ENCODE measurements at places on chromosomes 5 and 9.

- DNase-seq: no peak
Observed at GRCh38 chr9:111700776-111701175, 39.4 kb downstream of the GNG10 start.

DNA sequence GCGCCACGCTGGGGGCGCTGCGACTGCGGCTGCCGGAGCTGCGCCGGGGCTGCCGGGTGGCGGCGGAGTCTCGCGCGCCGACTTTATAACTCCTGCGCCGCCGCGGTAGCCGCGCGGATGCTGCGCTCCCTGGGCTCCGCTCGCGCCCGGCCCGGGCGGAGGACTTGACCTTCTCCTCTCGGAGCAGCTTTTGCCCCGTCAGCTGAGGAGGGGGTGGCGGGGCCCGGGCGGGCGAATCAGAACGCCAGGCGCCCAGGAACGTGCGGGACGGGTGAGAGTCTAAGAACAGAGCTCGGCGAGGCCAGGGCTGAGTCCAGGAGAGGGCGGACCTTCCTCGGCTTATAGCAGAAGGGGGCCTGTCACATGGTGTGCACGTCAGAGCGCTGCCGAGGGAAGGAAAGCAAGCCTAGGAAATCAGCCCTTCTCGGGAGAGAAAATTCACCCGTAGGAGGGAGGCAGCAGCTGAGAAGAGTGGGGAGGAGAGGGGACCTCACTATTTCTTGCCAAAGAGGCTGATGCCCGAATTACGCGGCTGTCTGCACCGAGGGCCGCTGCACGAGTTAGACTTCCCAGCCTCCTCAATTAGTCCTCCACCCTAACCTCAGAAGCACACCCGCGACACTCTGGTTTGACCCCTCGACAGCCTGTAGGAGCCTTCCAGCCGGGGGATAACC is at the start of gene FOXD1:
Gene FOXD1 (minus strand): TSS at position 315 of the 674 bp plus-strand sequence. CDS start 415 bp downstream, outside the sequence.
- DNase-seq: peak; percentile 28

- no peak for DNase-seq
Observed at GRCh38 chr5:32231241-32231640, 57.1 kb upstream of the GOLPH3 start.

DNA sequence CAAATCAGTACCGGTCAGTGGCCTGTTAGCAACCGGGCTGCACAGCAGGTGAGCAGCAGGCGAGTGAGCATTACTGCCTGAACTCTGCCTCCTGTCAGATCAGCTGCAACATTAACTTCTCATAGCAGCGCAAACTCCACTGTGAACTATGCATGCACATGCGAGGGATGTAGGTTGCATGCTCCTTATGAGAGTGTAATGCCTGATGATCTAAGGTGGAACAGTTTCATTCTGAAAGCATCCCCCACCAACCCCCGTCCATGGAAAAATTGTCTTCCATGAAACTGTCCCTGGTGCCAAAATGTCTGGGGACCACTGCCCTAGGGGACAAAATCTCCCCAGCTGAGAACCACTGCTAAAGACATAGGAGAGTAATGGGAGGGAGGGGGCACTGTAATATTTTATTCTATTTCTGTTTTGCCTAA is 51.1 kb downstream of the P4HA2 start:
- DNase-seq: no peak

- DNase-seq: no peak
Observed at GRCh38 chr9:24245988-24246387, 299.7 kb downstream of the IZUMO3 start.

GRCh38 chr9:38228331-38229103 is 159.5 kb upstream of the SHB start:
- DNase-seq: no peak

GRCh38 chr9:4297786-4298254 is 2.0 kb downstream of the GLIS3 start:
- DNase-seq: peak; percentile 29

GRCh38 chr5:136374003-136374402 is 8.7 kb upstream of the TRPC7 start:
- DNase-seq: no peak

DNA sequence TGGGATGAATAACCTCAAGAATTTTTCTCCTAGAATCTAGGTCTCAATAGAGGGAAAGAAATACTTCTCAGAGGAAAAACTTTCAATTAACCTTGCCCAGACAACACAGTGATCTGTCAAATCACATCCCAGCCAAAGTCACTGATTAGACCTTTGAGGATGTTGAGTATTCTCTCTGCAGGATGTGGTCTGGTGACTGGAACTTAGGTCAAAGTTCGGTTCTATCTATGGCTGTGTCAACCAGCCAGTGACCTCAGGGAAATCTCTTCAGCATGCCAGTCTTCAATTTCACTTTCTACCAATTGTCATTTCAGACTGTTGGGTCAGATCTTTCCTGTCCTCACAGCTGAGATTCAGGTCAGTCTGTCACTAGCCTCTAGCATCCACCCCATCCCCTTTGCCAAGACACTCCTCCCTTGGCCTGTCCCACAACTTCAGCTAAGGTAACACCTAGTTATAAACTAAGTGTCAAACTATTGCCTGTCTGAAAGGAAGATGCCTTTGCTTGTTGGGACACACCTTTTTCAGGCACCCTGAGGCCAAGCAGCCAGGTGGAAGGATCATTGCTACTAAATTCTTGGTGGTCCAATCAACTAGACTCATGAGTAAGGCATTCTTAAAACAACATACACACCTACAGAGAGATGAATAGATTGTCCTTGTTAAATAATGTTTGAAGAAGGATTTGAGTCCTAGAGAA is 156.3 kb upstream of the FST start:
- no peak for DNase-seq

DNA sequence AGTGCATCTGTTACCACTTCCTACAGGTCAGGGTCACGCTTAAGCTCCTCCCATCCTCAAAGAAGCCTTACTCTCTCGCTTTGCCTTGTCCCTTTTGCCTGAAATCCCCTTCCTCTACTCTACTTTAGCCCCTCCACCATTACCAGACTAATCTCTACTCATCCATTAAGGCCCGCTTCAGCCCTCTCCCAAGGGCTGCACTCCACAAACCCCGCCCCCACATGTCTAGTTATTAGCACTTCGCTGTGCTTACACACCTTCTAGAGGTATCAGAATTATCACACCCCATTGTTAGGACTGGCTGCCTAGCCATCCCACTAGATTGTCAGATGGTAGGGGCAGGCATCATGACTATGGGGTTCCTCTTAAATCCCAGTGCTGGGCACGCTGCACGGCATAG is 565.7 kb upstream of the WWC1 start:
- no peak for DNase-seq

DNA sequence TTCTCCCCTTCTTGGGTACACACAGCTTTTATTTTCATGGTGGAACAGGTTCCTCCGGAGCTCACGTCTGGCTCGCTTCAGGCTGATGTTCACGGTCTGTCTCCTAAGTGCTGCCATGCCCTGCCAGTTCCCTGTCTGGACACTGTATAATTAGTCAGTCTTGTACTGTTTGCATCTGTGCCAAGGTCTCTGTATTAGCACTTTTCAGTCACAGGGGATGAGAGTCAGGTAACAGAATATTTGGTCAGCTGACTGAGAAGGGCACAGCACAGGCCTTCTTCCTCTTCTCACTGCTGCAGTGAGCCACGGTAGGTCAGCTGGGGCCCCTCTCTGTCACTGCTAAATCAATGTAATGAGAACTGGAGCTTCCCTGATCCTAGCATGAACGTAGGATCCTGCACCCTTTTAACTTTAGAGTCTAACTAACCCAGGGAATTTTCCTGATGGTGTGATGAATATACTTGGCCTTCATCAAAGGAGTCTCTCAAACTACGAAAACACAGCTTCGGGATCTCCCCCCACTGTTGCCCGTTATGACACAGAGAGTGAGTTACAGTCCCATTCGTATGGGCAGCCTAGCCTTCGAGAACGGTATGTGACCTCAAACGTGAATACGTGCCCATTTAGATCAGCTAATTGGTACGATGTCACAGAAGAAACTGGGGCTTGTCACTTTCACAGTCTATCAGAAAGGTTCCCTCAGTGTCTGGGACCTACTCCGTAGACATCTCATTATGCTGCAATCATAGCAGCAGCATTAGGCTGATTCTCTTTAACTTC is 354.1 kb upstream of the RFX3 start:
- DNase-seq: no peak

DNA sequence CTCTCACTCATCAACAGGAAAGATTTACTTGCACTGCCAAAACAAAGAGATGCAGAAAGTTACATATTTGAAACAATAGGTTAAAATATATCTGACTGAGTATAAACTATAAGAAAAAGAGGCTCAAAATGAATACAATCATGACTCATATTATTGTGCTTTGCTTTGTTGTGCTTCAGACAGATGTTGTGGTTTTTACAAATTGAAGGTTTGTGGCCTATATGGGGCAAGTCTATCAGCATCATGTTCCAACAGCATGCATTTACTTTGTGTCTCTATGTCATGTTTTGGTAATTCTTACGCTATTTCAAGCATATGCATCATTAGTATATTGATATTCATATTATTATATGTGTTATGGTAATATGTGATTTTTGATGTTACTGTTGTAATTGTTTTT is 330.0 kb downstream of the PRR16 start:
- DNase-seq: no peak
